ENCODE measurements at places on chromosomes 7 and 10. TPM values are rescaled to one million over a fixed set of nuclear protein-coding genes. Genes with fewer than 3 reads are reported as not detected.

The ACBD7 gene
- 0.39 TPM for total RNA-seq

The MYOF gene
- 1.0 TPM for total RNA-seq

The SFRP5 gene
- not detected for total RNA-seq

The GRM8 gene
- total RNA-seq, result not detected

The CPA5 gene
- 4.3 TPM for total RNA-seq

The OR2A7 gene
- 6.0 TPM for total RNA-seq

The CYP17A1 gene
- not detected for total RNA-seq

The VAX1 gene
- total RNA-seq, result not detected

The VSTM4 gene
- not detected for total RNA-seq

The PSD gene
- 2.9 TPM for total RNA-seq

The ELFN1 gene
- total RNA-seq, result not detected

The ZNF365 gene
- 13.8 TPM for total RNA-seq

The CFAP58 gene
- total RNA-seq, result not detected

The FXYD4 gene
- total RNA-seq, result not detected

The OTUD1 gene
- 86.8 TPM for total RNA-seq

The LUC7L2 gene
- total RNA-seq, result 190 TPM
